Skin of body (tissue), 3 donors: ENCODE measurements at places on chromosomes 6 and 20.

- no peak for DNase-seq
Measured at GRCh38 chr20:63471002-63471716, 1.3 kb downstream of the KCNQ2 start.

DNA sequence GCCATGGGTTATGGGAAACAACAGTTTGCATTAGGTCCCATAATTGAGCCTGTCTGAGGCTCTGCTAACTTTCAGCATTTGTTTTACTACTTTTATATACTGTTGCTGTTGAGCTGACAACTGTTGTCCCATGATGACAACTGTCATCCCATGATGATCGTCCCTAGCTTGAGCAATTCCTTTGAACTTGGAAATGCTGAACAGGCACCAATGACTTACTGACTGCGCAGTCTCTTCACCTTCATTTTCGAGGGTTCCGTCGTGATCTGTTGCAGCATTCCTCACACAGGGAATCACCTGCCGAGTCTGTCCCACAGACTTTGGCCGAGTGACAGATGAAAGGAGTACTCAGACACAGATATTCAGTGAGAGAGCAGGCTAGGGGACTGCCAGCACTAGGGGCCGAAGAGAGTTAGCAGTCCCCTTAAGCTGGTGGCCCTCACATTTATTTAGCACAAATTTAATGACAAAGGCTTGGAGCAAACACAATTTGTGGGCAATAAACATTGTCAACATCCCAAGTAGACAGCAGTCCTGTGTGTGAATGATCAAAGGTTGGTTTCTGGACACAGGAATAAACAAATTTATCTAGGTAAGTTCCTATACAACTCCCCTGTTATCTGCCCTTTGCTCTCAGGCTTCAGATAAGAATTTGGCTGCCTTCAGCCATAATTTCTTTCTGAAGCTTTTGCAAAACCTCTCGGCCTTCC lies 10.0 kb upstream of the TBC1D20 start:
- no peak for DNase-seq

DNA sequence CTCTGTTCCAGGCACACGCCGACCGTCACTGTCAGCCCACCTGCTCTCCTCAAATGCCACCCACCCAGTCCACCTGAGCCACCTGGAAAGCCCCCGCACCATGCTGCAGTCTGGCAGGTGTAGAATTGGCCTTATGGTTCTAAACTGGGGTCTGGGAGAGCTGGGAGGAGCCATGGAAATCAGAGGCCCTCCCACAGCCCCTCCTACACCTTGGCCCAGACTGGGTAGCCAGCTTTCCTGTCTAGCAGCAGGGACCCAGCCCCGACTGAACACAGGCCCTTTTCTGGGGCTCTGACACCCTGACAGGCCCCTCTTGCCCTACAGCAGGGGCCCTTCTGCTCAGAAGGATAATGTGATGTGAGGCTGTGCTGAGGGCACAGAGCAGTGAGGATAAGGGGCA lies 31.1 kb downstream of the LRFN2 start:
- no peak for DNase-seq

DNA sequence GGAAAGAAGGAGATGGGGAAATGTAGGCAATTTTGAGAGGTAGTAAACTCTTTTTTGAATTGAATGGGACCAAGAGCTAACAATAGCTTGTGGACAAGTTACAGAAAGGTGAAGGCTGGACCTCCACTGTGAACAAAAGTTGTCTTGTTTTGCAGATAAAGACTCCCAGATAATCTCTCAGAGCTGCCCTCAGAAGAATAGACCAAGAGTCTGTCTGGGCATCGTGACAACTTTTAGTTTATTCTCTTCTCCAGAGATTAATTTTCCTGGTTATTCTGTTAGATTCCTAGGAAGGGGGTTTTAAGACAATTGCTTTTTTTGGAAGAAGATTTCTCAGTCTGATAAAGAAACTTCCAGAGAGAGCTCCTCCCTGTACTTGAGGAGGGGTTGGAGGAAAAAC lies 161.9 kb downstream of the COL19A1 start:
- DNase-seq, result no peak

DNA sequence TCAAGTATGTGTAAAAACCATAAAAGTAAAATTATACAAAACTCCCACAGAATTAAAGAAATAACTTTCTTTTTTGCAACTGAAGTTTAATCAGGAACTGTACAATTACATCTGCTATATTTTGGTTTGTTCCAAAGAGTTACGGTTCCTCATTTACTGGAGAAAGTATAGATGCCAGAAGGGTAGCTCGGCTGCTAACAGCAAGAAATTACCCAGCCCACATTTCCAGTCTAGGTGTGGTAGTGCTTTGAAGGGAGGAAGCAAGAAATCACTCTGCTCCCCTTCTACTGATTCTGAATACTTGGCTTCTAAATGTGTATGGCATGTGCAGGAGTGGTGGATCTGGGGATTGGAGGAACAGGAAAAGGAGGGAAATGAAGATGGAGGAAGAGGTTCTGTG lies 441.3 kb downstream of the CDC5L start:
- no peak for DNase-seq
